ENCODE measurements at places on chromosomes 16 and 17.

DNA sequence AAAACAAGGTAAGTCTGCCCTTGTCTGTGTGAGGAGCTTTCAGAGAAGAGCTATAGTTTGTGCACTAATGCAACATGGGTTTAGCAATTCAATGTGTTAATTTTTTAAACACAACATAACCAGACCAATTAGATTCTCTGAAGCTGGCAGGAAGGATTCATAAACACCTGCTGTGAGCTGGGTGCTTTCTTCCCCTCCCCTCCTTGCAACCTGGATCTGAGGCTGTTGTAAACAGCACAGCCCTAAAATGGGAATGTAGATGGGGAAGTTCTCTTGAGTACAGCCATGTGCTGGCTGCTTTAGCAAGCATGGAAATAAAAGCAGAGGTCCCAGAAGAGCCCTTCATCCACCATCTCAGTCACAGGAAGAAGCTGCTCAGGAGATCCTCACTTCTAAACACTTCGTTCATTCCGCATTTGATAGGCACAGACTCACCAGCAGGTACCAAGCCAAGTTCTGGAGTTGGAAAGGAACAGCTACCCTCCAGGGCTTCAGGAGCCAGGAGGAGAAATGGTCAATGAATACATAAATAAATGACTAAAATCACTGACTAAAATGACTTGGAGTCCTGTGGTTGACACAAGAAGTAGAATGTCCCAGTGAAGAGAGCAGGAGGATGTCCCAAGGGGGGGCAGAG lies 21.7 kb downstream of the AXIN2 start:
- no peak for DNase-seq

GRCh38 chr17:40949418-40949817 lies 12.0 kb upstream of the KRT23 start:
- DNase-seq = no peak

GRCh38 chr17:61368832-61369450 lies 30.7 kb upstream of the TBX2 start:
- DNase-seq = no peak

- DNase-seq = no peak
These were observed 16.0 kb downstream of the SOX8 start for GRCh38 chr16:997440-998051.

GRCh38 chr17:65537845-65538674 lies 23.4 kb downstream of the AXIN2 start:
- no peak for DNase-seq

DNA sequence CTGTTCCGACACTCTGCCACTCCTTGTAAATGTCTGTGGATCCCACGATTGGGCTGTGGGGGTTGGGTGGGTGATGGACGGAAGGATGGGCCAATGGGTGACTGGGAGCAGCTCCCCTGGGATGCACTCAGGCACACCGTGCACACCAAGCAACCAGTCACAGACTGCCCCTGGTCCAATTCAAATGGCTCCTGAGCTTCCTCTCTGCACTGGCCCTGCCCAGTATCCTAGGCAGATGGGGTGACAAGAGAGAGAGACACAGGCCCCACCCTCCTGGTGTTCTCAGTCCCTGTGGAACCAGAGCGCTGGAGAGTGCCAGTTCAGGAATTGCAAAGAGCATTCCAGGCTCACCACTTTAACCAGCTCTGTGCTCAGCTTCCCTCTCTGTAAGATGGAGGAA lies 32.8 kb downstream of the BEAN1 start:
- DNase-seq = no peak

GRCh38 chr17:1946021-1946932 lies 78.9 kb downstream of the RTN4RL1 start:
- DNase-seq = no peak

DNA sequence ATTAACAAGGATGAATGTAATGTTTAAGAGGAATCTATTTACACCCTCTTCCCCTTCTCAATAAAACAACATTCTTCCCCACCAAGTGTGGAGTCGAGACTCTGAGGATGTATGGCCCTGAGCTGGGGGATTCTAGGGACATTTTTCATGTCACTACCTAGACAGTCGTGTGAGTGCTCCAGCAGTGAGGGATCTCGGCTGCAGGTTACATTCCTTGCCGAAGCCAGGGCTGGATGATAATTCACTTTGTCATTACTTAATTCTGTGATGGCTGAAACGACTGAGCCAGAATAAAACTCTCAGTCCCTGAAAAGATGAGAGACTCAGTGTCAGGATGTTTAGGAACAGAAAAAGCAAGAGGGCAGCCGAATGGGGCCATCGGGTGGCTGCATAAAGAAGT lies 106.9 kb upstream of the HSBP1 start:
- DNase-seq = no peak

- DNase-seq = no peak
These were observed 40.1 kb downstream of the CMC2 start for GRCh38 chr16:80966617-80967016.

GRCh38 chr17:72372185-72372584 lies 251.4 kb downstream of the SOX9 start:
- DNase-seq = no peak

- no peak for DNase-seq
These were observed 13.8 kb downstream of the C17orf50 start for GRCh38 chr17:35774499-35774898.

GRCh38 chr17:30237296-30238002 lies 2.0 kb upstream of the SLC6A4 start:
- no peak for DNase-seq

DNA sequence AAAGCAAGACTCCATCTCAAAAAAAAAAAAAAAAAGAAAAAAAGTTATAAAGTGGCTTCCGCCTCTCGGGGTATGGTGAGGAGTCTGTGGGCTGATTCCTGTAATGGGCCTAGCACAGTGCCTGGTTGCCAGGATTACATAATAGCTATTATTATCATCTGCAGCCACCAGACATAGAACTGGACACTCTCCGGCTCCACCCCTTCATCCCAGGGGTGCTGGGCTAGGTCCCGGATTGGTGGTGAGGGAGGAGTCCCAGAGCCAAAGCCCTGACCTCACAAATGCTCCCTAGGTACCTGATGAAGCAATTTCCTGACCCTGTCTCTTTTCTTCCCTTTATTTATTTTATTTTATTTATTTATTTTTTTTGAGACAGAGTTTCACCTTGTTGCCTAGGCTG lies 11.6 kb upstream of the ADGRG1 start:
- DNase-seq = no peak

DNA sequence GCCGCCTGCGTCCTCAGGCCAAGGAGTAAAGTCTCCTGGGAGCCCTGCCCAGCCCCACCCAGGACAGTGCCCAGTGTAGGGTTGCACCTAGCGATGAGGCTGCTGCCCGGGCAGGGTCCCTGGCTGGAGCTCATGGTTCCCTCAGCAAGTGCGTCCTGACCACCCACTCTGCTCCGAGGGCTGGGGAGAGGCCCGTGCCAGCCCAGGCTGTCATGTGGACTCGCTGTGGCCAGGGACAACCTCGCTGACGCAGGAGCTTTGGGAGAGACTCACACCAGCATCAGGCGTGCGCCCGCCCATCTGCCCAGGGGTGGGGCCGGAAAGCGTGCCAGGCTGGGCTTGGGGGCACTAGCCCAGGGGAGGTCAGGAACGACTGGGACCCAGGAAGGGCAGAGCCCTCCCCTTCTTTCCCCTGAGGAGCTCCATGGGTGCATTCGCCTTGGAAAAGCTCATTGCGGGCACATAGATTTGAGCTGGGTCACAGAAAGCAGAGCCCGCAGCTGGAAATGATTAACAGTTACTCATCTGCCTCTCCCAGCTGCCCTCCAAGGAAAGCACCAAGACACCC lies 19.7 kb downstream of the DPEP1 start:
- no peak for DNase-seq

GRCh38 chr16:51084074-51084928 lies 66.8 kb downstream of the SALL1 start:
- DNase-seq = no peak

DNA sequence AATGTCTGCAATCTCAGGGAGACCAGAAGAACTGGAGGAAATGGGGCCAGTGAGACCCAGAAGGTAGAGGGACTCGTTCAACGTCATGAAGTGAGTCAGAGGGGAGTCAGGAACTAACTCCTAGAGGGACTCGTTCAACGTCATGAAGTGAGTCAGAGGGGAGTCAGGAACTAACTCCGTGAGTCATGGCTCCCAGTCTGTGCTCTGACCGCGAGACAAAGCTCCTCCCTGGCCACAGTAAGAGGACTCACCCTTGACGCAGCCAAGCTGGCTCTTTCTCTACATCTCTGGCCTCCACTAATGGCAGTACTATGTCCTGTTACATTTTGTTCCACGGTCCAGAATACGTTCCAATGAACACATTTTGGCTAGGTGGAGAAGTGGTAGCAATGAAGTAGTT lies 902.5 kb downstream of the KCNJ2 start:
- no peak for DNase-seq

DNA sequence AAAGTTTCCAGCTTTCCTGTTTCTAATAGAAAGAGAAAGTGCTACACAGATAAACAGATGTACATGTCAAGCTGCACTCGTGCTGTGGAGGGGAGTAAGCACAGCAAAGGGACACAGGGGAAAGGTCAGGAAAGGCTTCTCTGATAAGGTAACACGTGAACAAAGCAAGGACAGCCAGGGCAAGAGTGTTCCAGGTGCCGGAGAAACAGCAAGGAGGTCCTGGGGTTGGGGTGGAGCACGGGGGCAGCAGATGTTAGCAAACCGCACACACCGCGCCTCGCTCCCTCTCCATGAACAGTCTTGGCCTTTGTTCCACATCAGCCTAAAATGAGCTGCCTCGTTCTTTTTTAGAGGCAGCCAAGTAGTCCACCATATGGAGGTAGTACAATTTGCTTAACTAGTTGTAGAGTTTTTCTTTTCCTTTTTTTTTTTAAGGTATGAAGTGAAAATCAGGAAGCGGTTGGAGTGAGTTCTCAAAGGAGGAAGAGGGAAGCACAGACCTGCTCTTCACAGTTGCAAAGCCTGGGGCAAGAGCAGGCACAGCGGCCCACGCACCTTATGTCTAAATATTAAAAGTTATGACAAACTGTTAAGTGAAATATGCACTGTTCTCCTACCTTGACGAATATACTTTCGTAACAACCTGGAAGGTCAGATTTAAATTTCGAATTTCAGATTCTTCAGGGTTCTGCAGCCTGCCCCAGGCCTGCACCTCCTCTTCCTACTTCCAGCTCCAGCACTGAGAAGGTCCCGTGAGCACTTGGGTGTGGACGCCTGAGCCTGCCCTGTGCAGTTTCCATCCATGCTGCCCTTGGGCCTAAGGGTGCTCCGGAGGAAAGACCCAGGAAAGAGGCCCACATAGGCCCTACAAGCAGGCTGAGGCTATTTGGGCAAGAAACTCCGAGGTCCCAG lies 41.5 kb upstream of the RPH3AL start:
- no peak for DNase-seq

DNA sequence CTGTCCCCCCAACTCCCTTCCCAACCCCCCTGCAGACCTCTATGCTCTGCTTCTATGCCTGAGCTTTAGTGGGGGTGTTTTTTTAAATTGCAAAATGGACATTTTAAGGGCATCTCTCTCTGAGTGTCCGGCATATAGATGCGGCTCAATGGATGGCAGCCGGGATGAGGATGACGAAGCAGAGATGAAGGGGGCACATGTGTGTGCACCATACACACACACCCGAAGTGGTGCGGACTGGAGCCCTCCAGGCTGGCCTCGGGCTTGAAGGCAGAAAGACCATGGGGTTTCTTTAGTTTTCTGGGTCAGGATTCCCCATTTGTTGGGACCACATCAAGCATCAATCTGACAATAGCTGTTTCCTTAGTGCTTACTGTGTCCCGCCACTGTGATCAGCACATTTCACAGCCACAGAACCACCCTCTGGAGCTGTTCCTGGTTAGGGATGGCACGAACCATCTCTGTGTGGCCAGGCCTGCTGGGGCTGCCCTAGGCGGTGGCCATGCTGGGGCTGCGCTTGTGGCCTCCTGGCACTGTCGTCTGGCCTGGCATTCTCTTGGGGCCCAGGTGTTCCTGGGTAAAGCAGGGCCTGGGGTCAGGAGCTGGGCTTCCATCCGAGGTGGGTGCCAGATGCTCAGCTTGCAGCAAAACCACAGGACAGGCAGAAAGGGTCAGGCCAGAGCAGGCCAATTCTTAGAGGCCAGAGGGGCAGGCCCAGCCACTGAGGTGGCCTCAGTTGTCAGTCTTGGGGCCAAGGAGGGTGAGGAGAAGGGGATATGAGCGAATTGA lies 49.9 kb downstream of the NT5M start:
- no peak for DNase-seq

DNA sequence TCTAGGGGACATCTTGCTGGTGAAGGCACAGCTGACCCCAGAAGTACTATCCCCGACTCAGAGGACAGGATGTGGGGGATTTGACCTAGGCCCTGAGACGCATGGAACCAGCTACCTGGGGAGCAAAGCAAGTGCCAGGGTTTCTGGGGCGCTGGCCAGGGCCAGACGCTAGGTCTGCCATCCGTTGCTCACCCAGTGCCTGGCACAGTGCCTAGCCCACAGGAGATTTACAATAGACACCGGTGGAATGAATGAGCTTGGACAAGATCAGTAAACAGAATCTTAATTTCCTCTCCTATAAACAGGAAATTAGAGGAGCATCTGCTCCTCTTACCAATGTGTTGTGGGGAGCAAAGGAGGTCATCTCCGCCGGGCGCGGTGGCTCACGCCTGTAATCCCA lies 5.0 kb downstream of the RPRML start:
- DNase-seq = no peak

DNA sequence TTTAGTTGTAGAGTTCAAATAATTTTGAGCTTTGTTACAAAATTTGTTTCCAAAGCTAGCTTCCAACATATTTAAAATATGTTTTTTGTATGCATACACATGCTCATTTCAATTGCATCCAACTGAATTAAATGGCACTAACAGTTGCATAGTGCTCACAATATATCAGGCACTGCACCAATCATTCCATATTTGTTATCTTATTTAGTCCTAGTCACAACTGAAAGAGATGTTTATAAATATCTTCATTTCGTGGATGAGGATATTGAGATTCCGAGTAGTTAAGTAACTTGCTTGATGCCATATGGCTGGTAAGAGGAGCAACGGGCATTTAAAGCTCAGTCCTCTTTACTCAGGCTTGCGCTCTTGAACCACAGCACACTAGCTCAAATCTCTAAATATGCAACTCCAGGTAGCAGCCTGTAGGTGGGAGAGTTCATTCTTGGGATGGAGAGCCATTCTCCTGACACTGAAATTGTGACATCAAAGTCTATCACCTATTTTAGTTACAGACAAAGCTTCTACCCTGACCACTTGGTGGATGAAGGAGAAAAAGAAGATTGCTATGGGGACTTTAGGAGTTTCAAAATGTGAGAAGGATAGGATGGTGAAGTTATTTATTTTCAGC lies 118.0 kb upstream of the CA10 start:
- DNase-seq = no peak

- peak; percentile 3 for DNase-seq
These were observed 480 bp downstream of the TXNL4B start for GRCh38 chr16:72092832-72093447.

- no peak for DNase-seq
These were observed 17.9 kb upstream of the UBE2I start for GRCh38 chr16:1291576-1291974.

All from hematopoietic multipotent progenitor cell (in vitro differentiated cells).